ENCODE measurements at places on chromosomes 2 and 18. TPM values are rescaled to one million over a fixed set of nuclear protein-coding genes. Genes with fewer than 3 reads are reported as not detected.

- DNase-seq = no peak
Measured at GRCh38 chr2:34254272-34254878, 655.3 kb upstream of the FAM98A start.

GRCh38 chr2:238231251-238231793, 8.5 kb downstream of the HES6 start:
- DNase-seq = peak; percentile 84

- no peak for DNase-seq
Measured at GRCh38 chr18:32956591-32957315, 183.9 kb upstream of the KLHL14 start.

DNA sequence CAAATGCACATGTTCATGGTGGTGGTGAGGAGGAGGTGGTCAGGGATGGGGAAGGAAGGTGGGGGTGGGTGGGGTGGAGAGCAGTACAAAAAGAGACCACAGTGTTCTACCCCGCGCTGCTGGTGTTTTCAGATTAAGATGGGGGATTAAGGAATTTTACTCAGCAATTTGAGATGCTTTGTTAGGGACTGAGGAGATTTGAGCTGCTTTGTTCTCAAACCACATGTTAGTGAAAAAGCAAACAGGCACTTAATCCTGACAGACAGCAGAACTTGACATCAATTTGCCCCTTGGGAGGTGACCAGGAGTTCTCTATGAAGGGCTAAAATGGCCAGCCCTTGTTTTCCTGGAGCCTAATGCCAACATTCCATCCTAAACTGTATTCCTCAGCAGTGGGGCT, 244.5 kb downstream of the MEIS1 start:
- DNase-seq = no peak

DNA sequence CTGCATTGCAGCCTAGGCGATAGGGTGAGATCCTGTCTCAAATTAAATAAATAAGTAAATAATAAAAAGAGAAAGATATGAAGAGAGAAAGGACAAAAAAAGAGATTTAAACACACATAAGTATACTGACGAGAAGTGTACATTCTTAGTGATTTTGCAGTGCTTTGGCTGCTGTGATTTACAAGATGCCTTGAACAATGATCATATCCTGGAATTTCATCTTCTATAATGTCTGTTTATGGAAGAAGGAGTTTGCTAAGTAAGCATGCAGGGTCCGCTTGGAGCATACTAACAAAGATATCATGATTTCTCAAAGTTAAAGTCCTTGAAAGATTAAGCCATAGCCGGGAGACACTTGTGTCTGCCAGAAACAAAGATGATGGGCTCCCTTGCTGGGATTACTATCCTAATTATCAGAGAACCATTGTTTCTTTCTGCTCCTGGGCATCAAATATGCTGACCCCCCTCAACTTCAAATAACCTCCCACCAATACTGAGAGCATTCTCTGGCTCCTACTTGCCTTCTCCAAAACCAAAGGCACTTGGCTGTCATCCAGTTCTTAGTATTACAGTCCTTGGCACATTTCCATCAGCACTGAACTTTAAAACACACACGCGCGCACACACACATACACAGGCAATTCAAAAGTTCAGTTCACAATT, 47.5 kb upstream of the STAM2 start:
- DNase-seq = no peak

GRCh38 chr2:52035391-52035790, 1003.5 kb upstream of the NRXN1 start:
- no peak for DNase-seq

DNA sequence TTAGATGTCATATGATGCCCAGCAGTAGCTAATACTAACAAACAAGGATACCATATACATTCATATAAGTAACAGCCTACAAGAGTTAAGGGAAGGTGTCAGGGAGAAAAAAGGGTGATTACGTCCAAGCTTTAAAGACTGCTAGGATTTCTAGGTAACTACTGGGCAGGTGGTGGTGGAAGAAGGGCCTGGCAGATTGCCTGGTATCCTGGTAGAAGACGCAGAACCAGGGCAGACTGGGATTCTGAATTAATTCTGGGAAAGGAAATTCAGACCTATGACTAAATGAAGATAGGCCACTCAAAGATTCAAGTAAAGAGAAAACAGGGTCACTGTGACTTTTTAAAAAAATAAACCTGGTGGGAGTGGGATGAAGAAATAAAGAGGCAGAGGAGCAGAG, 31.9 kb downstream of the NDUFA10 start:
- DNase-seq = no peak

DNA sequence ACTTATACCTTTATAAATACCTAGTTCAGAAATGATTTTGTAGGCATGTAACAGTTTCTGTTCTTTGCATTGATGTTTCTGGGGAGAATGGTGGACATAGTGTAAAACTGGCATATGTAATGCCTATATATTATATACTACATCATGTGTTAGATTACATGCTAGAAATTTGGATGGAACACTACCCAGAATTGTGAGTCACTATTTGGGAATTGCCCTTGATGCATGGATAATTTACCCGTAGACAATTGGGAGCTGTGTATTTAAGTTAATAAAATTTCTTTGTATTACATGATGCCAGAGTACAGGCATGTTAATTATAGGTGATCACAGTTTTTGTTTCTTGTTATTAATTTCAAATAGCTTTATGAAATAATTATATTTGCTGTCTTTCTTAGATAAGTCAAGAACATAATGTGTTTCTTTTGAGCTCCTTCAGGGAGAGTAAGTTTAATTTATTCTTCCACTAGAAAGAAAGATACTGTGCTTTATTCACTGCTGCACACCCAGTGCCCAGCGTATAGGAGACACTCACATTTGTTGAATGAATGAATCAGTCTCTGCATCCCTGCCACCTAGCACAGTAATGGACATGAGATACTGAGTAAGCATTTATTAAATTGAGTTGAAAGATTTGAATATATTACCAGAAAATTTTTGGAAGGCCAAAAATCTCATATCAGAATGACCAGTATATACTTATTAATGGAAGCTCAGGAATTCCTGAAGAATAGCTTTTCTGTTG, 16.9 kb downstream of the ACSL3 start:
- DNase-seq = no peak

DNA sequence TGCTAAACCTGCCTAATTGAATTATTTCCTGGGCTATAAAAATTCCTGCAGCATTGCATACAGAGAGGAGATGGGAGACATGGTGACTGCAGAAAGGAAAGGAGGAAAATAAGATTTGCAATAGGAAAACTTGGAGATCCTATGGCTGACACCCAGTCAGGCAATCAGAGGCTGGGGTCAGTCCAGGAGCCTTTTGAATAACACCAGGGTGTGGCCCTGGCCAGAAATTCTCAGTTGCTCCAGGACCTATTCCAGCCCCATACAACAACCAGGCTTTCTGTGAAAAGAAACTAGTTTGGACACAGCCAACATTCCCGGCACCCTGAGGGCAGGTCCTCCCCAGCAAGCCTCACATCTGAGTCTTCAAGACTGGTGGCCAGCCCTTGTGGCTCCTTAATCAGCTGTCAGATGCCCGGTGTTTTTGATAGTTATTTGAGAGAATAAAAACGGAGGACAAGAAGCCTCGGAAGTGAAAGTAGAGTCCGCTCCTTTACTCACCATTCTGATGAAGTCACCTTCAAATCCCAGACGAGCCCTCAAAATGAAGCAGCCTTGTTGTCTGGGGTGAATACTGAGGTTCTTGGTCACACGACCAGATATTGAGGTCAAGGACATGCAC, 31.1 kb upstream of the GMCL1 start:
- DNase-seq = no peak

DNA sequence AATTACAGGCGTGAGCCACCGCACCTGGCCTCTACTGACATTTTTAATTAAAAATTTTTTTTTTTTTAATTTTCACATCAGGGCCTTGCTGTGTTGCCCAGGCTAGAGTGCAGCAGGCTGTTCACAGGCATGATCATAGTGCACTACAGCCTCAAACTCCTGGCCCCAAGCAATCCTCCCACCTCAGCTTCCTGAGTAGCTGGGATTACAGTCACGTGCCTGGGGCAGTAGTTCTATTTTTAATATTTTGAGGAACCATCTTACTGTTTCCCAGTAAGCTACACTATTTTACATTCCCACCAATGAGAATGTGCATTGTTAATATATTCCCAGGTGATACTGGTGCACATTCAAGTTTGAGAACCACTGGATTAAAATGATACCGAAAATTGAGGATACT, 92.7 kb downstream of the WDSUB1 start:
- DNase-seq = no peak

DNA sequence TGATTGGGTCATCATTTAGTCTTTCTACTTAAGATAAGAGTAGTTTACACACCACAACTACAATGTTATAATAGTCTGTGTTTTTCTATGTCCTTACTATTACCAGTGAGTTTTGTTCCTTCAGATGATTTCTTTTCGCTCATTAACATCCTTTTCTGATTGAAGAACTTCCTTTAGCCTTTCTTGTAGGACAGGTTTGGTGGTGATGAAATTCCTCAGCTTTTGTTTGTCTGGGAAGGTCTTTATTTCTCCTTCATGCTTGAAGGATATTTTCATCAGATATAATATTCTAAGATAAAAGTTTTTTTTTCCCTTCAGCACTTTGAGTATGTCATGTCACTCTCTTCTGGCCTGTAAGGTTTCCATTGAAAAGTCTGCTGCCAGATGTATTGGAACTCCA, 38.0 kb upstream of the SLC16A14 start:
- DNase-seq = no peak

DNA sequence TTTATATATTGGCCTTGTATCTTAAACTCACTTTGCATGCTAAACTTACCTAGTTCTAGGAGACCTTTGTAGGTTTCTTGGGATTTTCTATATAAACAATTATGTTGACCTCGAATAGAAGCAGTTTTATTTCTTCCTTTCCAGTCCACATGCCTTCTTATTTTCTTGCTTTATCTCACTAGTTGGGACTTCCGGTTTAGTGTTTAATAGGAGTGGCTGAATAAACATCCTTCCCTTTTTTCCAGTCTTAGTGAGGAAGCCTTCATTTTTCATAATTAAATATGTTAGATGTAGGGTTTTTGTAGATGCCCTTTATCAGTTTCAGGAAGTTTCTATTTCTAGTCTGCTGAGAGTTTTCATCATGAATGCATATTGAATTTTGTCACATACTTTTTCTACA, 347.3 kb upstream of the HNRNPA3 start:
- DNase-seq = no peak

The SLC4A3 gene
- 0.19 TPM for total RNA-seq

The KCNE4 gene
- total RNA-seq = not detected

The TMEM214 gene
- 60.0 TPM for total RNA-seq

The GREB1 gene
- 1.1 TPM for total RNA-seq

The GPBAR1 gene
- total RNA-seq = 1.4 TPM

The ITGAV gene
- 5.0 TPM for total RNA-seq

The CHRND gene
- not detected for total RNA-seq

The INHBB gene
- not detected for total RNA-seq

The TMEM163 gene
- not detected for total RNA-seq

The UGT1A8 gene
- not detected for total RNA-seq
